ENCODE measurements at places on chromosomes 6 and 20.

DNA sequence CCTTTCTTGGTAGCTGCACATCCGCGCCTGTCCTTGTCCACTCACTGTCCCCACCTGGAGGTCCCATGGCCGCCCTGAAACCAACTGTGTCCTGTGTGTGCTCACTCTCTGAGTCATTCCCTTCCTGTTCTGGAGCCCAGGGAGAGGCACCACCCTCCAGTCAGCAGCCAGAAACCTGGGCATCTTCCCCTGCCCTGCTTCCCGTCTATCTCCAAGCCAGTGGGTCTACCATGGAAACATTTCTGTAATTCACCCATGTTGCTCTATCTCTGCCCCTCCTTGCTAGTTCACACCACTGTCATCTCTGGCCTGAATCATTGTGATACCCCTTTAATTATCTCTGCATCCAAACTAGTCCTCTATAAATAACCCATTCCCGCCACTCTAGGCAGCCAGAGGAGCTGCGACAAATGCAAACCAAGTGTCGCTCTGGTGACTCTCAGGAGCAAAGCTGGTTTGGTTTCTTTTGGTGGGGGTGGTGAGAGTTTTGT is 28.8 kb upstream of the SYNJ2 start:
- no peak for DNase-seq

GRCh38 chr6:30219244-30219643 is 6.0 kb upstream of the TRIM26 start:
- DNase-seq = peak; percentile 71

- no peak for DNase-seq
These were observed 9.8 kb downstream of the NELFCD start for GRCh38 chr20:58990651-58991445.

DNA sequence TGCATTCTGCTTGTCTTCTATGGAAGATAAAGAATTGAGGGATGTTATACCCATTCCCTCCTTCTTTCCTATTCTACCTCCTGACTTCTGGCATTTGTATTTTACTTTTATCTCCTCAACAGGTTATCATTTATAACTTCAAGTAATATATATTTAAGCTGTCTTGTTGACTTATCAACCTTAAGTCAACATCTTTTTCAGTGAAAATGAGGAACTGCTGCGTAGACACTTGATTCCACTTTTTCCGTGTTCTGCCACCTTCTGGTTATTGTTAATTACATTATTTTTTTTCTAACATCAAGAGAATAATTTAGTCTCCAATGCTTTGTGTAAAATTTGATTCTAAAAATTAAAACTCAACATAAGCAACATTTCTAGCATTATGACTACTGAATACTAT is 107.5 kb downstream of the PRKN start:
- DNase-seq = no peak

DNA sequence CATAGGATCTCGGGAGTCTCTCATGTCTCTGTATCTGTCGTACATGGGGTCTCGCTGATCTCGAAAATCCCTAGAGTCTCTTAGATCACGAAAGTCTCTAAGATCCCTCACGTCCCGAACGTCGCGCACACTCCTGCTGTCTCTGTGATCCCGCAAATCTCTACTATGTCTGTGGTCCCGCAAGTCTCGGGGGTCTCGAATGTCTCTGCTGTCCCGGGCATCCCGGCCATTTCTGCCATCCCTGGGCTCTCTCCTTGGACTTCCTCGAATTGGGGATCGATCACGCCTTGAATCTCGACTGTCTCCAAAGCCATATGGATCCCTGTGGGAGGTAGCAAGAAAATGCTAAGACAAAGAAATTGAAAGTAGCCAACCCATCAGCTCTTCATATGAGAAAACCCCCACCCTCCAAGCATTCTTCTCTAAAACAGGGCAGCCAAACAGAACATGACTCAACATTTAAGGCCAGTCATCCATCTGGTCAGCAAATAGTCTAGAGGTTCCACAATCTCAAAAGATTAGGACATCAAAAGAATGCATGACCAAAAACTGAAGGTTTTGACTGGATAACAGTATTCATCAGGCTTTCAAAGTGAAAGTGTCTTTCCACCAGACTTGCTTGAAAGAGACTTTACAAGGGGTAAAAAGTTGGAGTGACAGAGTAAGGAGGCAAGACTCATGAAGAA is 19.4 kb downstream of the NCOA5 start:
- DNase-seq = no peak

DNA sequence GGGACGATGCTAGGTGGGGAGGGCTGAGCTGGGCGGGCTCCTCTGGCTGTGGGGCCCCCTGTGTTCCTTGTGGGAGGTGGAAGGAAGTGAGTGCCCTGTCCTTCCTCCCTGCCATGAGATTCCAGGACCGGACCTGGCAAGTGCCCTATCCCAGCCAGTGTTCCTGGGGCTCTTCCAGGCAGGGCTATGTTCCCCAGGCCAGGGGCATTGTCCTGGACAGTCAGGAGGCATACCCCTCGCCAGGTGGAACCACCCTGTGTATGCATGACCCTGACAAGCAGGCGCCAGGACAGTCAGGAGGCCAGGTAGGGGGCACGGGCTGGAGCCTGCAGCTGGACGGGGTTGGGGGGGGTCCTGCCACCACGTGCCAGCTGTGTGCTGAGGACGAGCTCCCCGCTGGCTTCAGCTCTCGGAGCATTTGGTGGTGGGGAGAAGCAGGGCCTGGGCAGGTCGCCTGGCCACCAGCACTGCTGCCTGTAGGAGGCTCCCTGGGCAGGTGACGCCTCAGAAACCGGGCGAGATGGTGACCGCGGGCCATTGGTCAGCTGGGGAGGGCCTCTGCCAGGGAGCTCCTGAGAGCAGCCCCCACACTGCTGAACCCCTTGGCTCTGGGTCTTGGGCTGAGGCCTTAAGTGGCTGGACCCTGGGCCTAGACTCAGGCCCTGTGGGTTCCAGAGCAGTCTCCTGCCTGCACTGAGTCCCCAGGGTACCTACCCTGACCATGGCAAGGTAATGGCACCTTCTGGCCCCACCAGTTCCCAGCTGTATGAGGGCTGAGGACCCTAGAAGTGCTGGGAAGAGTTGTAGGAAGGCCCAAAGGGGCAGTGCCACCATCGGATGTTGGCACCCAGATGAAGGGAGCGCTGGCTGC is 694 bp downstream of the SLC17A9 start:
- DNase-seq = no peak

DNA sequence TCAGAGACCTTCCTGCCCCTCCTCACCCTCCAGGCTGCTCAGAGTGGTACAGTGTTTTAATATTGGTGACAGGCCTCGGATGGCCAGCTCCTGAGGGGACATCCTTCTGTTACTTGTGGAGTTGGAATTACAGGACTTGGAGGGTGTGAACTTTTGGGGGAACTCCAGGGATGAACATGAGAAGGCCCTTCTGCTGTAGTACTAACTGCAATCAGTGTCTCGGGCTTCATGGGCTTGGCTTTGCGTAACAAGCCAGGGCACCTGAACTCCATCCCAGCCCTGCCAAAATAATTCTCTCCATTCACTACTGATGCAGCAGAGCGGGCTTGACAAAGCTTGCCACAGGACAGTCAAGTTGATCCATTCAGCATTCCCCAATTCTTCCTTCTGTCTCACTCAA is 28.6 kb downstream of the SLC22A23 start:
- DNase-seq = no peak

DNA sequence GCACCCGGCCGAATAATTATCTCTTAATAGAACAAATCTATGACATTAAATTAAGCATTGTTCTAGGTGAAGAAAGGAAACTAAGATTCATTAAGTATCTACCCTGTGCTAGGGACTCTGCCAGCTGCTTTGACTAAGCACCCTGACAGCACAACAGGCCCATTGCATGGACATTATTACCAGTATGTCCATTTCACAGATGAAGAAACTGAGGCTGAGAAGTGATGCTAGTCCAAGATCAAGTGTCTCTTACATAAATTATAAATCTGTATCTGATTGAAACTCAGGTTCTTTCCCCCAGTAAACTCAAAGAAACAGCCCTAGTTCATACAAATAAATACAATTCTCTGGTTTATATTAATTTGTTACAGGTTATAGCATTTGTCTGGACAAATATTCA is 31.3 kb downstream of the SLC22A23 start:
- DNase-seq = no peak

- no peak for DNase-seq
These were observed 43.7 kb upstream of the SMIM28 start for GRCh38 chr6:138334000-138334399.

DNA sequence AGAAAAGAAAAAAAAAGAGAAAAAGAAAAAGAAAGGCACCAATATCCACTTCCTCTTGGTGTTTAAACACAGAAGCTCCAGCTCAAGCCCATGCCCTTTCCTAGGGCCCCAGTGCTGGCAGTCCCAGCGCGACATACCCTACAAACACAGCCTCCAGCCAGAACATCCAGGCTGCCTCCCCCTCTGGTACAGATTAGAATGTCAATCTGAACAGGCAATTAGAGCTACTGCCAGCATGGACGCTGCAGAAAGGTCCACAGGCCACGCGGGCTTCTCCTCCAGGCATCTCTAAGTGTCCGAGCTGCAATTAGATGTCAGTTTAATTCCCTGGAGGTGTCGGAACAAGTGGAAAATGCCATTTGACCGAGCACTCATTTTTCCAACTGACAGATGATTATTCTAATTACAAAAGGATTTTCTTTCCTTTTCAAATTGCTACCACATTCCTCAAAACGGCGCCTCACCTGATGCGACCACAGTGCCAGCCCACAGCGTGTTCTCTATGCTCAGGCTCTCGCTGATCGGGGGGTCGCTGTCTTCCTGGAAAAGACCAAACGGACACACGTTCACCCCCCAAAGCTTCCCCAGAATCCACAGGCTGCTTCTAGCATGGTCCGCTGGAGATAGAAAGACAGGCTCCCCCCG is 79.5 kb downstream of the ATP9A start:
- no peak for DNase-seq

DNA sequence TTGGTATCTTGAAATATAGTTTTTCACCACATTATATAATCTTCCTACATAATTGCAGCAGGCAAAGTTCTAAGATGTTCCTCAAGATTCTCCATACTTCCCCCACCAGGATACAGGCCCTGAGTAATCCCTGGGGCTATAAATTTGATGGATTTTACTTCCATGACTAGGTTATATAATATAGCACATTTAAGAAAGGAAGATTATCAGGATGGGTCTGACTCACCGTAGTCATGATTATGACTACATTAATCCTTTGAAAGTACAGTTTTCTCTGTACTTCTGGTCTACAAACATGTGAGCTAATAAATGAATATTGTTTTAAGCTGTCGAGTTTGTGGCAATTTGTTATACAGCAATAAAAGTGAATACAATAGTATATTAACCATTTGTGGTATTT is 122.5 kb downstream of the MACROD2 start:
- no peak for DNase-seq

DNA sequence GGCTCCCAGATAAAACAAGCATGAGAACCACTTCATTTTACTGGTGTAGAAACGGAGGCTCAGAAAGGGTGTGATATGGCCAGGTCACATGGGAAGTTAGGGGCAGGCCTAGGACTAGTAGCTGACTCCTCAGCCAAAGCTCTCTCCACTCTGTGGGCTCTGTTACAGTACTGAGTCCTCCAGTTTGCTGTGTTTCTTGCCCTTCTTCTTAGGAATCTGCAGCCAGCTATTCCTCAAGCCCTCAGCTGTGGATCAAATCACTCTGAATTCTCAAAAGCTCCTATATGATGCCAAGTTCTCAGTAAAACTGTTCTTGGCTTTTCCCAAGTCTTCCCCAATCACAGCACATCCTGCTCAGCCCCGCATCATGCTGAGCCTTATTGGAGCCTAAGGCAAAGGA is 42.5 kb upstream of the ADGRF1 start:
- no peak for DNase-seq

DNA sequence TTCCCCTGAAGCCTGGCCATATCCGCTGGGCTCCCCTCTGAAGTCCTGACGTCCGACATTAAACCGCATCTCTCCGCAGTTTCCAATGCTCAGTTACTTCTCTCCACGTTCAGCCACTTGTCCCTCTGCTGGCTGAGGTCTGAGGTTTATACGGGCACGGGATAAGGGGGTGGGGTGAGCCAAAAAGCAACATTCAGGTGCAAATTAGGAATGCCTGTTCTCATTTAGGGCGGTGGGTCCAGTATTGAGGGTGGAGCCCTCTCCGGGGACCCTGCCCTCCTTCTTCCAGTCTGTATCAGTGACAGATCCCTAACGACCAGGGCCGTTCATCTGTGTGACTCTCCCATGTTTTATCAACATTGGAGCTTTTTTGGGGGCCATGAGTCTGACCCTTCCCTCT is 1454.4 kb downstream of the HACE1 start:
- DNase-seq = no peak

DNA sequence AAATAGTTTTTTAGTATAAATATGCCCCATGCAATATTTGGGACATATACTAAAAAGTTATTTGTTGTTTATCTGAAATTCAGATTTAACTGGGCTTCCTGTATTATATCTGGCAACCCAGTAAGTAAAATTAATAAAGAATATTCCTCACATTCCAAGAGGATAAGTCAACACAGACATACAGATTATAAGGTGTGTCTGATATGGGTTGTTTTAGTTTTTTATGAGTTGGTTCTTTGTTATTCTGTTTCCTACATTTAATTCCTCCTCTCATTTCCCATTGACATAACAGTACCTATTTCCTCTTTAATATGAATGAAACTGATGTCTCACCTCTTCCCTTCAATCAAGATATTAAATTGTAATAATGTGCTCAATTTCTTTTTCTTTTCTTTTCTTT is 1.7 kb upstream of the PLA2G7 start:
- DNase-seq = no peak

DNA sequence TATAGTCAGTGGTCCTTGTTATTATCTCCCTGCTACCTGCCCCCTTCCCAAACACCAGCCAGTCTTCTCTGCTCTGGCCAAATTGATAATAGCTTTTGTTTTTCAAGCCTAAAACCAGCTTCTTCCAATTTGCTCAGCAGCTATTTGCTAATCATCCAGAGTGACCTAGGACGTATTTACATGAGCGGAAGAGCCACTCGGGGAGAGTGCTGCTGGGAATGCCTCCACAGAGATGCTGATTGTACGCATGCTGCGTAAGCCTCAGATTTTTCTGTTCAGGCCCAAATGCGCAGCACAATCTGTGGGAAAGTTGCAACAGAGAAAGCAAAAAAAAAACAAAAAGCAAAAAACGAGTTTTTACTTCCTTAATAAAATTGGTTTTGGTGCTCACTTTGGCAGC is 24.4 kb upstream of the ID1 start:
- no peak for DNase-seq
